ENCODE measurements at places on chromosomes 11 and 22. TPM values are rescaled to one million over a fixed set of nuclear protein-coding genes. Genes with fewer than 3 reads are reported as not detected.

DNA sequence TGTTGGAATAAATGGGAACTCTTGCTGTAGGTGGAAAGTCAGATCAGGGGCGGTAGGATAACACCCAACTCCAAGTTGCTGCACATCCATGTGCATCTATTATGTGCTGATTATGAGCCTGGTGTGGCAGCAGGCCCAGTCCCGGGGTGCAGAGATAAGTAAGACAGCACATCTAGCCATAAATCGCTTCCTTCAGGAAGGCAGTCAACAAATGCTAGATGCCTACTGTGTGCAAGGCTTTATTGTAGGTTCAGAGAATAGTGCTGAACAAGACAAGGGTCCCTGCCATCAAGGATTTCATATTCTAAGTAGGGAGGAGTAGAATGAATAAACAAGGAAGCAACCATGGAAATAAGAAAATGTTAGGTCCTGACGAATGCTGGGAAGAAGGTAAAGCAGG, 110.2 kb downstream of the PKNOX2 start:
- H3K27me3 ChIP-seq, result no peaks in the 10 kb centered on the region
- no peak for DNase-seq
- no peaks in the 10 kb centered on the region for H3K4me1 ChIP-seq
- H3K36me3 ChIP-seq, result no peaks in the 10 kb centered on the region
- H3K27ac ChIP-seq, result no peak overlapping the region
- no peak overlapping the region for H3K4me3 ChIP-seq

DNA sequence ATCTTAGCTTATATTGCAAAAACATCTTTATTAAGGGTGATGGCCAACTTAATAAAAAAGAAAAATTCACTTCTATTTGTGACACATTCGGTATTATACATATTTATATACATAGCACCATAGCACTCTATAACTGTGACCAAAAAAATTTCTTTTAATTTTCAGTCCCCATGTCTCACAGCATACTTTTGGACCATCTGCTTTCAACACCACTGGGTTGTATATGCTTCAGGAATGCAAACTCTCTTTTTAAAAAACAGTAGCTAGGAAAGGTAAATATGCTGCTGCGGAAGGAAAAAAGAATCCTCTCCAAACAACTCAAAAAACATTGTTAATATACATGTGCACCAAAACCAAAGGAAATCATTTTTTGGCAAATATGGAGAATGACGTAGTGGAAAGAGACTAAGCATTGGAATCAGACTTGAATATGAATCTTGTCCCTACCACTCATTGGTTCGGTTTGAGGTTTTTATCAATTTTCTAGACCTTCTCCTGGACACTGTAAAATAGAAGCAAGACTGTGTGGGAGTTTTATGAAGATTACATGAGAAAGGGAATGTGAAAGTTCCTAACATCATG, 227.9 kb downstream of the BLID start:
- no peak overlapping the region for H3K27ac ChIP-seq
- no peak overlapping the region for H3K4me3 ChIP-seq
- no peaks in the 10 kb centered on the region for H3K36me3 ChIP-seq
- peaks cover 4% of the 10 kb centered on the region for H3K4me1 ChIP-seq
- H3K27me3 ChIP-seq, result no peaks in the 10 kb centered on the region

DNA sequence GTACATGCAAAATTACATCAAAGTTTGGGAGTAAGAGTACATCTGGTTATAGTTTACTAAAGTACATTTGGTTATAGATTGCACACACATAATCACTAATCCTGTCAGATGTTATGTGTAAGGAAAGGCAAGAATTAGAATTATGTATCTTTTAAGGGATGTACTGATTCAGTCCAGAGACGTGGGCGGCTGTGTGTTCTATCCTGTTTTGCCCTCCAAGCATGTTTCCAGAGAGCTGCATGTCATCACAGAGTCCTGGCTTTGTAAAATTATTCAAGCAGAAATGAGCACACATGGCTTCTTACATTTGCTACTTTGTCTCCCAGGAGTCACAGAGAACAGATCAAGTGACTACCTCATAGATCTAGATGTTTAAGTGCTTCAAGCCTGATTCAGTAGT, 33.2 kb upstream of the CEP126 start:
- no peak overlapping the region for H3K27ac ChIP-seq
- H3K27me3 ChIP-seq, result no peaks in the 10 kb centered on the region
- no peak overlapping the region for H3K4me3 ChIP-seq
- H3K36me3 ChIP-seq, result no peaks in the 10 kb centered on the region

DNA sequence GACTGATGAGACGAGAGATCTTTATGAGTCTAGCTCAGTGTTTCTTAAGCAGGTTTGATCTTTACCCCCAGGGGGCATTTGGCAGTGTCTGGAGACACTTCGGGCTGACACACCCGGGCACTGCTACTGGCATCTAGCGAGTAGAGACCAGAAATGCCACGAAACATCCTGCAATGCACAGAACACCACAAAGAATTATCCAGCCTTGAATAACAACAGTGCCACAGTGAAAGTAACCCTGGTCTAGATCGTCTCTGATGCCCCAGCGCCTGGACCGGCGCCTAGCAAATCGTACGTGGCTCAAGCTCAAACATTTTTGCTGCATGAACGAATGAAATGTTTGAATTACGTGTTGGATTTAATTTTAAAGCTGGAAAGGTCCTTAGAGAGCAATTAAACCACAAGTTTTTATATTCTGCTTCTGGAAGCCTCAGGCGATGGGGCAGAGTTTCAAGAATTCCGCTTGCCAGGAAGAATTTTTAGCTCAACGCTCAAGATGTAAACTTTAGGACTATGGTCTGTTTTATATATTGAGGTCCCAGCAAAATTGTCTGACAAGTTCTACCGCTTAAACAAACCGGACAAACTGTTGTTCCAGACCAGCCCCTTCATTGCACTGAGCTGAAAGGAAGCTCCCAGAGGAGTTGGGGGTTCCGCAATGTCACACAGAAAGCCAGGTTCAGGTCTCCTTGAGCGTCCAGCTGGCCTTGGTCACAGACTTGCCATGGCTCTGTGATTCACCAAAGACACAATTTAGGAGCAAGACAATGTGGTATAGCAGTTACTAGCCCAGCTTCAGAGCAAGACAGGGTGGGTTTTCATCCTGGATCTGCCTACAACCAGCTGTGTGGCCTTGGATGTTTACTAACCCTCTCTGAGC, 44.2 kb upstream of the SMTN start:
- H3K4me3 ChIP-seq, result peak overlapping the region; percentile 9
- peak overlapping the region; percentile 89 for H3K27ac ChIP-seq
- no peaks in the 10 kb centered on the region for H3K27me3 ChIP-seq
- peak; percentile 85 for DNase-seq

GRCh38 chr11:72598466-72598865, 75.8 kb downstream of the PDE2A start:
- DNase-seq, result no peak
- H3K36me3 ChIP-seq, result no peaks in the 10 kb centered on the region
- no peak overlapping the region for H3K4me3 ChIP-seq
- no peak overlapping the region for H3K27ac ChIP-seq
- no peaks in the 10 kb centered on the region for H3K27me3 ChIP-seq

DNA sequence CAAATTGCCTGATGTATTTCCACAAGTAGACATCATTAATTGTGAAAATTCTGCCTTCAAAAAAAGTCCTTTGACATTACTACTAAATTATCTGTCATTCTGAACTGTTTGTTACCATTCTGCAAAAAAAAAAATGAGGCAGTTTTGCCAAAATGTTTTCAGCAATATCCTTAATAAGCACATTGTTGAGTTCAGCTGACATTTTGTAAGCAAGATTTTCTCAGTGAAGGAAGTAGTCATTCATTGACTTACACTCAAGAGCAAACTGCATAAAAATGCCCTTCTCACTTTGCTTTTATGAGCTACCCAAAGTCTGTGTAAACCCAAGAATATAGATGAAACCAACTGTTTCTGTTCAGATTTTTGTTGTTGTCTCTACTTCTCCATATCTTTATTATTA, 125.9 kb downstream of the UVRAG start:
- no peaks in the 10 kb centered on the region for H3K27me3 ChIP-seq
- H3K4me1 ChIP-seq, result peaks cover 3% of the 10 kb centered on the region

DNA sequence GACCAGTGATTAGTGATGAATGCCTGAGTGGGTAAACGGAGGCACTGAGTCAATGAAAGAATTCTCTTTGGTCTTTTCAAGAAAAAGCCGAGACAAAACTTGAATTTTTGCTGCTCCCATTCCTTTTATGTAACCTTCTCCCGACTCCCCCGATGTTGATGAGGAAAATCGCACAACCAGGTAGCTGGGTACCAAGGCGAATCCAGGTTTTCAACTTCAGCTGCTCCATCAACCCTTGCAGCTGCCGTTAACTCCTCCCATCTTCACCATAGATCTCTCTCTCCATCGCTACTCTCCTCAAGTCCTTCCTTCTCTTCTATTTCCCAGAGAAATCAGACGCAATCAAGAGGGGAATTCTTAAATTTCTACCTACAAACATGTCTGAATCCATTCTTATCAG, 611 bp upstream of the USP2 start:
- no peaks in the 10 kb centered on the region for H3K4me1 ChIP-seq
- no peaks in the 10 kb centered on the region for H3K36me3 ChIP-seq
- no peaks in the 10 kb centered on the region for H3K27me3 ChIP-seq
- H3K27ac ChIP-seq, result no peak overlapping the region

GRCh38 chr11:2996976-2997375, 4.8 kb upstream of the NAP1L4 start:
- H3K27ac ChIP-seq, result no peak overlapping the region
- H3K4me1 ChIP-seq, result no peaks in the 10 kb centered on the region
- no peaks in the 10 kb centered on the region for H3K27me3 ChIP-seq
- no peak overlapping the region for H3K4me3 ChIP-seq
- H3K36me3 ChIP-seq, result no peaks in the 10 kb centered on the region

- no peak overlapping the region for H3K27ac ChIP-seq
- H3K36me3 ChIP-seq, result no peaks in the 10 kb centered on the region
- no peak for DNase-seq
- H3K4me1 ChIP-seq, result no peaks in the 10 kb centered on the region
- H3K4me3 ChIP-seq, result no peak overlapping the region
- no peaks in the 10 kb centered on the region for H3K27me3 ChIP-seq
Measured at GRCh38 chr11:106399624-106400023, 322.2 kb downstream of the AASDHPPT start.

The PPP1CA gene
- total RNA-seq, result 61.7 TPM

The RASL10A gene
- 3.0 TPM for total RNA-seq

The BCO2 gene
- 6.1 TPM for total RNA-seq

The TSPAN4 gene
- 42.9 TPM for total RNA-seq

The SYCE3 gene
- not detected for total RNA-seq
